ENCODE measurements at places on chromosomes 13 and 19.
A peak's percentile ranks its signal among the peaks of the same experiment; 100 is the strongest.

GRCh38 chr19:32936065-32936464 is 35.7 kb downstream of the CEP89 start:
- H3K4me3 ChIP-seq, result no peak overlapping the region
- DNase-seq, result no peak
- H3K4me1 ChIP-seq, result no peaks in the 10 kb centered on the region

DNA sequence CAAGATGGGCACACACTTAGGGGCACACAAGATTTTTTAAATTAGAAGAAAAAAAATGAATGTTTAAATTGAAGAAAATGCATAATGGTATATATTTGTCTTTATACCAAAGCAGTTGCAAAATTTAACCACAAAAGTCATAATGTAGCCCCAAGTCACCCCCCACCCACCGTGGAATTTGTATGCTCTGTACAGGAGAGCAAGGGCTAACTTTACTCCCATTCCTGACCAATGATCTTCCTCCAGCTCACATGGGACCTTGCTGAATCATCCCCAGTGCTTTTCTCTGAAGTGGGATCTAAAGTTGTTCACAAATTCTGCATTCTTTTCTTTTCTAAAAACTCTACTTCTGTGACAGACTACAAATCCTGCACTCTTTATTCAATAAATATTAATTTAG is 597.0 kb downstream of the UQCRFS1 start:
- no peak overlapping the region for H3K4me3 ChIP-seq
- H3K36me3 ChIP-seq, result no peaks in the 10 kb centered on the region
- no peak overlapping the region for H3K27ac ChIP-seq
- DNase-seq, result no peak

DNA sequence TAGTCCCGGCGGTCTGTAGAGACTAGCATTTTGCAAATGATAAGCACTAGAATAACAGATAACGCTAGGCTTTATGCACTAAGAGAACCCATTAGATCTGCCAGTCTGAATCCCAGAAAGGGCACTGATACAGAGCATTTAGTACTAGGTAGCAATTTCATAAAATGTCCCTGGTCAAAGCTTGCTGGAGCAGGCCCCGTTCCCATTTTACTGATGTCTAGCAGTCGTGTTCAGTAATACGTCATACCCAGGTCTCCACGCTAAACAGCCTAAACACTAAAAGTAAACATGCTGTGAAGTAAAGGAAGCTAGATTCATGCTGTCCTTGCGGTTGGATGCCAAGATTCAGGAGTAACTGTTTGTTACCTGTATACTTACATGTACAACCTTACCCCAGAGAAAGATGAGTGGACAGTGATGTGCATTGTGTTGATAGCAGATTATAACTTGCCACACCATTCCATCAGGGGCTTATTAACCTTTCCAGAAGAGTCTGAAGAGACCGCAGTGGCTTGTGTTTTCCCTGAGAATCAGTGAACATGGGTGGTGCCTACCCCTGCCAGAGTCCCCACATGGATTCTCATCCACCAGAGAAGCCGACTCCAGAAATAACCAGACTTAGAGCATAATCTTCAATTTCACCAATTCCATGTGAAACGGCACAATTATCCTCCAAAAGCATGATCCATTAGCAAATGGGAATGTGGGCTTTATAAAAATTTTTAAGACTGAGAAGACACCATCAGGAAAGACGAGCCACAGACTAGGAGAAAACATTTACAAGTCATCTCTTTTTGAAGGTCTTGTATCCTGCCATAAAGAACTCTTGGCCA is 3.4 kb upstream of the RPS11 start:
- H3K36me3 ChIP-seq, result peaks cover 44% of the 10 kb centered on the region
- no peak overlapping the region for H3K4me3 ChIP-seq
- no peaks in the 10 kb centered on the region for H3K27me3 ChIP-seq
- no peak for DNase-seq
- H3K4me1 ChIP-seq, result peaks cover 43% of the 10 kb centered on the region
- H3K27ac ChIP-seq, result no peak overlapping the region

- no peaks in the 10 kb centered on the region for H3K36me3 ChIP-seq
- H3K4me3 ChIP-seq, result no peak overlapping the region
- H3K27ac ChIP-seq, result no peak overlapping the region
- DNase-seq, result no peak
- H3K27me3 ChIP-seq, result no peaks in the 10 kb centered on the region
Measured at GRCh38 chr13:29713839-29714238, 118.4 kb upstream of the SLC7A1 start.

GRCh38 chr19:18718015-18718526 is 34.6 kb downstream of the CRTC1 start:
- H3K4me3 ChIP-seq, result no peak overlapping the region
- no peaks in the 10 kb centered on the region for H3K36me3 ChIP-seq
- no peak overlapping the region for H3K27ac ChIP-seq
- DNase-seq, result no peak

DNA sequence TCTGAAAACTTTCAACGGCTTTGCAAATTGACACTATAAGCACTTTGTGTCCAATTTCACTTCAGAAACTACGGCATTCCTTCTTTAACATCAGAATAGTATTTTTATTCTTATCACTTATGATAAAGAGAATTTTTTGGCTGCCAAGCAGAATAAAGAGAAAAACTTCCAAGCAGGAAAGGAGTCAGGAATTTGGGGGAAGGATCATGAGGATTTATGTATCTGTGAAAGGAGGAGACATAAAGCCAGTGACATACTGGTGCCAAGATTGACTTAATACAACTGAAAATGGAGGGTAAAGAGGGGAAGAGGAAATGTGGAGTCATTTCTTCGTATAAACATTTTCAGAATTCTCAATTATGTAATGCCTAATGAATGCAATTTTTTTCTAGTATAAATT is 94.7 kb downstream of the RBM26 start:
- H3K36me3 ChIP-seq, result peaks cover 6% of the 10 kb centered on the region
- H3K27me3 ChIP-seq, result no peaks in the 10 kb centered on the region
- peaks cover 5% of the 10 kb centered on the region for H3K4me1 ChIP-seq
- no peak overlapping the region for H3K27ac ChIP-seq
- DNase-seq, result no peak

GRCh38 chr19:29663861-29664752 is 1.2 kb upstream of the PLEKHF1 start:
- peaks cover 81% of the 10 kb centered on the region for H3K4me1 ChIP-seq
- no peaks in the 10 kb centered on the region for H3K36me3 ChIP-seq
- no peak for DNase-seq
- no peaks in the 10 kb centered on the region for H3K27me3 ChIP-seq
- H3K27ac ChIP-seq, result peak overlapping the region; percentile 85

All from suprapubic skin (tissue), 4 donors.